GM12891 (cell line): ENCODE measurements at places on chromosomes 6 and 20.
A peak's percentile ranks its signal among the peaks of the same experiment; 100 is the strongest.

DNA sequence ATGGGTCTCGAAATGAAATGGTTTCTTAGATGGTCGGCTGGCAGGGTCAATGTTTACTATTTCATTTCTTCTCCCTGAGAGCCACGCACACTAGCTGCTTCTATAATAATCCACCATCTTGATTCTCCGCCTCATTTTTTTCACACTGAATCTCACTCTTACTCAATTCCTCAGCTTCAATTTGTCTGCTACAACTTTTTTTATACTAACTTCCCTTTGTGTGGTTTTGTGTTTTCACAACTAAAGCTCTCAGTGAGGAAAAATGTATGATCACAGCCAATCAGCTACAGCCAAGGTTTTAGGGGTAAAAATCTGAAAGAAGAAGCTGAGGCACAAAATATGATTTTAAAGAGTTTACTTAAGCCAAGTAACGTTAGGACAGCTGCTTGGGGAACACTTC is 1309.4 kb downstream of the EPHA7 start:
- no peak for DNase-seq

- no peak for DNase-seq
Observed at GRCh38 chr6:89054208-89054607, 26.3 kb upstream of the PNRC1 start.

GRCh38 chr6:1527073-1527457 is 82.7 kb upstream of the FOXC1 start:
- peak; percentile 38 for DNase-seq

GRCh38 chr6:29474996-29475395 is 12.8 kb downstream of the MAS1L start:
- DNase-seq: no peak

GRCh38 chr20:5433352-5433751 is 116.6 kb upstream of the PROKR2 start:
- no peak for DNase-seq

- DNase-seq: no peak
Observed at GRCh38 chr6:43990275-43990626, 137.0 kb downstream of the MRPL14 start.

GRCh38 chr6:16324184-16324583 is 85.8 kb downstream of the GMPR start:
- DNase-seq: no peak

DNA sequence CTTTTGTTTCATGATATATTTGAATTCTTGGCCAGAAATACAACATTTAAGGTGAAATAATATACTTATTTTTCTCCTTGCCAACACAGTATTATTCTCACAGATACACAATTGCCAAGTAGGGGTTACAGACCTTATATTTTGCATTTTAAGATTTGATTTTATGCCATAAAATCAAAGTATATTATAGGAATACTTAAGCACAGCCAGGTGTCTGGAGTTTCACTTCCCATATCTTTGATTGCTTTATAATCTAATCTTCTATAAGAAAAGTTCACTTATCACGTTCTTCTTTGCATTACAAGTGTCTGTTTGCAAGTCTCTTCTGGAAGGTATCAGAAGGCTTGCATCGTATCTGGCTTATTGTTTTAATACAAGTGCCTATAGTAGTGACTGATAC is 327.7 kb upstream of the MANEA start:
- no peak for DNase-seq

- no peak for DNase-seq
Observed at GRCh38 chr6:88445188-88445965, 279.2 kb upstream of the CNR1 start.

DNA sequence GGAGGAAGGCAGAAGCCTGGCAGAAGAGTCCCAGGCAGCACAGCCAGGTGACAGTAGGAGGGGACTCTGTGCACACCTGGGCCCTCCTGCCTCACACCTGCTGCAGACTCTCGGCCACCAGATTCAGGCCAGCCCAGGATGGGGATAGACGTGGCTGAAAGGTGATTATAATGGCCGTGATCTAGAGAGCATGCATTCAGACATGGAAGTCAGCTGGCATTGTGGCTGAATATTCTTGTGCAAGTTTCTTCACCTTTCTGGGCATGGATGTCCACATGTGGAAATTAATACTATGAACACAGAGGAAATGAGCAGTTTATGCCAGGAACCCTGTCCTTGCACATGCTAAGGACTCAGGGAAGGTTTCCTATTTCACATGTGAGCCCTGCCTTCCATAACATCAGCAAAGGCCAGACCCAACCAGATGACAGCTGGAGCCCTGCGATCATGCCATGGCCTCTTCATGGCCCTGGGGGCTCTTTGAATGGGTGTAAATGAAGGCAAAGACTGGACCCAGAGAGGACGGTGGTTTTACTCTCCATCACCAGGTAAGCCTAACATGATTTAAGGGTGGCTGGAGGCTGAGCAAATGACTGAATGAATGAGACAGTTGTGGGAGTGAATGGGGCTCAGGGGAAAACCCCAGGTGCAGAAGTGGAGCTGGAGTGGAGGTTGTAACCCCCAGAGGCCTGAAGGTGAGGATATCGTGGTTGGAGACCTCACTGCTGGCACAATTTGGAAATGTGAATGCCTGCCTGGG is 2.7 kb upstream of the RAET1L start:
- DNase-seq: no peak

GRCh38 chr20:54431156-54431944 is 44.0 kb upstream of the DOK5 start:
- no peak for DNase-seq

- DNase-seq: no peak
Observed at GRCh38 chr20:31842471-31843157, 2.8 kb downstream of the FOXS1 start.

GRCh38 chr20:39960522-39961428 is 728.3 kb downstream of the MAFB start:
- DNase-seq: no peak

GRCh38 chr6:9620263-9620662 is 794.6 kb downstream of the TFAP2A start:
- no peak for DNase-seq

GRCh38 chr20:17023036-17023435 is 203.8 kb upstream of the PCSK2 start:
- DNase-seq: no peak

DNA sequence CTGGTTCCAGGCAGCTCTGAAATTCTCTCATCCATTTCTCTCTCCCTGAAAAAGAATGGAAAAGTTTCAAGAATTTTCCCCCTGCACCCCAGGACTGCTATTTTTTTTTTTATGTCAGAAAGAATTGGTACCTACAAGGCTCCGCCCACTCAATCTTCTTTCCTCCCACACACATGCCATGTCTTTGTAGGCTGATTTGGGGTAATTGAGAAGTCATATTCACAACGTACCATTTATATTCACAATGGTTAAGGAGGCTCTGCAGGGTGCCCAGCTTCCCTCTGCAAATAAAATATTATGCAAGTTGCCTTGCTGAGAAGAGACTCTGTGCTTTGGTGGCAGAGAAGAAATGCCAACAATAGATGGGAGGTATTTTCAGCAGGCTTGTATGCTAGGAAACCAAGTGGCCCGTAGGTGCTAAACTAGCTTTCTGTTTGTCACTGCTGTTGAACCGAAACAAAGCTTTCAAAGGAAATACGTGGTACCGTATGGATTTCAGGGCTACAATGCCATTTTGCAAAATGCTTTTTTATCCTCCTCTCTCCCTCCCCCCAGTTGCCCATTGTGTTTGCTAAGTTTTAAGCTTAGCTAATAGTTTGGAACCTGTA is 150.0 kb downstream of the PHACTR1 start:
- DNase-seq: no peak

GRCh38 chr20:25148982-25149846 is 46.3 kb upstream of the ENTPD6 start:
- no peak for DNase-seq

DNA sequence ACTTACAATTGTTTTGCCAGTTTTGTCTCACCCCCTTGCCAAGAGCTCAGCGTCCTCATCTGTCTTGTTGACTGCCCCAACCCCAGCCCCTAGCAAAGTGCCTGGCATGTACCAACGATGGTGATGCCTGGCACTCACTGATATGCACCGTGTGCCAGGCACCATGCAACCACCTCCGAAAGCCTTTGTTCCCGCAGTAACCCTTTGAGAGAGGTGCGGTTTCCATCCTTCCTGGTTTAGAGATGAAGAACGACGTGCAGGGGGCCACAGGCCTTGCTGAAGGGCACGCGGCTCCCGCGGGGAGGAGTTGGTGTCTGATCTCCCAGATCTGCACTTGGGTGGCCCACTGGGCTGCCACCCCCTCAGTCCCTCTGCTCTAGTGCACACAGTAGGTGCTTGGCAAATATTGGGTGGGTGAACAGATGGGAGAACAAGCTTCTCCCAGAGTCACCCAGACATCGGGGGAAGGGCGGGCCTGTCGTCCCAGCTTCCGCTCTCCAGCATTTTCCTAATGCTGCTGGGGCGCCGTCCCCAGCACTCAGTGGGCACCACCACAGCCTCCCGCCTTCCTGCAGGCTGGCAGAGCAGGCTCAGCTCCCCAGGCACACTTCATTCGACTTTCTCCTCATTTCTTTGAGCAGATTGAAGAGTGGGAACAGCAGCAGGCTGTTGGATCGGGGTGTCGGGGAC is 35.3 kb downstream of the DLGAP4 start:
- no peak for DNase-seq

DNA sequence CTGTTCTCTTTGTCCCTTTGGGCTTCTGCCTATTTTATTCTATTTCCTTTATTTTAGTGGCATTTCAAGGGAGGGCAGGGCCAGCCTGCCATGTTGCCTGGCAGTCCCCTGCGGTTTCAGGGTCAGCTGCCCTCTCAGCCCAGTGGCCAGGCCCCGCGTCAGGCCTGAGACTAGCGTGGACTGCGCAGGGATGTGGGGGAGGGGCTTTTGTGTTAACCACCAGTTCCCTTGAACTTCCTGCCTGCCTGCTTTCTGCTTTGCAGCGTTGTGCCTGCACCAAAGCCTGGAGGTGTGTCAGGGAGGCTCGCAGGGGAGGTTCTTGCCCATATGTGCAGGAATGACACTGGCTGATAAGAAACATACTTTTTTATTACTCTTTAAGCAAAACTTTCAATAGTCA is 157.6 kb downstream of the SLC35B3 start:
- no peak for DNase-seq

- DNase-seq: no peak
Observed at GRCh38 chr6:45591306-45591705, 213.6 kb upstream of the SUPT3H start.
